ENCODE measurements at places on chromosomes 6 and 20.

DNA sequence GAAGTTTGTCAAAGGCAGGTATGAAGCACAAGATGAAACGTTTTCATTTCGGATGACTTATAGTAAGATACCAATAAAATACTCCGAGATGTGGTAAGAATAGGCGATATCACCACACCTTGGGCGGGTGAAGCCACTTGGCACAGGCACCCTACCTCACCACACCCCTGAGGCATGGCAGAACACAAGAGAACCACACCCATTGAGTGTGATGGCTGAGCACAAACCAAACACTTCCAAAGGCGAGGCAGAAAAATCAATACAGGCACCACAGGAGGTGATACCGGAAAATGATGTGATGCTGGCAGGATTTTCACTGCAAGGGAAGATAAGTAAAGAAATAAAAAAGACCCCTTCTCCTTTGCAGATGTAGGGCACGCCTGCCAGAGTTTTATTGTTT, 332.9 kb upstream of the PRDM1 start:
- DNase-seq: no peak

DNA sequence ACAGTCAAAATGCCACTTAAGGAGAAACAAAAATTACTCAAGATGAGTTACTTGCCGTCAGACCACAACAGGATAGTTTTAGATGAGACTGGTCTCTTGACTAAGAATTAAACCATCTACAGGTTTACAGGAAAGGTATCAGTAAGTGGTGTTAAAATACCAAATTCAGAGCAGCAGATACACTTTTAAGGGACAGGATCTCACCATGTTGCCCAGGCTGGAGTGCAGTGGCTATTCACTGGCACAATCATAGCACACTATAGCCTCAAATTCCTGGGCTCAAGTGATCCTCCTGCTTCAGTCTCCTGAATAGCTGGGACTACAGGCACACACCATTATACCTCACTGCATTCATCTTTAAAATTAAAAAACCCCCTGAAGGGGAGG, 4.7 kb downstream of the MCCD1 start:
- DNase-seq: no peak

GRCh38 chr6:14946753-14947152, 299.1 kb upstream of the JARID2 start:
- no peak for DNase-seq

GRCh38 chr6:32962213-32962826, 6.1 kb upstream of the BRD2 start:
- no peak for DNase-seq

GRCh38 chr6:26124781-26125685, 37.8 kb downstream of the HFE start:
- no peak for DNase-seq

- DNase-seq: no peak
These were observed 280.5 kb downstream of the SYNE1 start for GRCh38 chr6:152356662-152357061.

DNA sequence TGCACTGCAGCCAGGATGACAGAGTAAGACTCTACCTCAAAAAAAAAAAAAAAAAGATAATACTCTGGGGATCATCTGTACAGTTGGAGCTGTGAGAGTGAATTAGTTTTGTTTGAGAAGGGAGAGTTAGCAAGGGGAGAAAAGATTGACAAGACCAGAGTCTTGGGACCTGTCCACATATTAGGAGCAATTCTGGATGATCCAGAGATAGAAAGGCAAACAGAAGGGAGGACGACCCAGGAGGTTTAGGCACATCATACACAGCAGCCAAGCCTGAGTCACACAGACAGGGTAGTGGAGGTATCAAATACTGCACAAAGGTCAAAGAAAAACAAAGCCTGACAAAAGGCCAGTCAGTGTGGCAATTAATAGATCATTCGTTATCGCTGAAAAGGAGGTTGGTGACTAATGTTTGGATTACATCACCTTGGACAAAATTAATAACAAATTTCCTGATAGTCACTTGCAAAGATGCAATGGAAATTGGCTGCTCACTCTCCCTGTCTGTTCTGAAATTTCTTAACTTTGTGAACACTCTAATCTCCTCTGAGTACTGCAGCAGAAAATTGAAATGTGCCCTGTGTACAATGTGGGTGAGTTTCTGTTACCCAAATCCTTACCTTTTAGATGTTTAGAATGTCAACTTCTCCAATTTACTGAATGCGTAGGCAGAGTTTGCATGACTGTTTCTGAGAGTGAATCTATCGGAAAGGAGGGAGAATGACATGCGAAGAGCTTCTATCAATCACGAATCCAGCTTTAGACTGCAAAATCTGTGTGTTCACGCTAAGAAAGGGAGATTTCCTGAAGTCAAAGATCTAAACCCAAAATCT, 105.4 kb downstream of the TSHZ2 start:
- no peak for DNase-seq

- no peak for DNase-seq
These were observed 31.9 kb downstream of the WDR27 start for GRCh38 chr6:169669889-169670288.

DNA sequence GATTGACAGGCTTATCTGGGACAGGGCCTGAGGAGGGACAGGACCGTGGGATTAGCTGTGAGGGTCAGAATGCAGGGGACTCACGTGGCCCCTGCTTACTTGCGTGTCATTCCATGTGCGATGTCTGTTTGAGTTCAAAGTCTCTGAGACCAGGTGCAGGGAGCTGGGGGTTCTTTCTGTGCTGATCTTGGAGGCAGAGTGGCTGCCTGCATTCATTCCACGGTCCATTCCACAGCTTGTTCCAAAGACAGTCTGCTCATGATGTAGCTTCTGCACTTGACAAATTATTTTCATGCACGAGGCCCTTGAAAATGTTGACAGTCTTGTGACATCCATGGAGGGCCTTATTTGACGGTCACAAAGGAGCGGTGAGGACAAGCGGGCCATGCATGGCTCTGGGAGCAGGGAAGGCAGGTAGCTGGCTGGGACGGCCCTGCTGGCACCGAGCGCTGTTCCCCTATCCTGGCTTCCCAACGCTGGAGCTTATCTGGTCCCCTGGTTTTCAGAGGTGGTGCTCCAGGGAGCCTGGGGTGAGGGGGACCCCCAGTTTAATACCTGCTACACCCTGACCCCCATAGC, 156.3 kb upstream of the RNF24 start:
- no peak for DNase-seq

DNA sequence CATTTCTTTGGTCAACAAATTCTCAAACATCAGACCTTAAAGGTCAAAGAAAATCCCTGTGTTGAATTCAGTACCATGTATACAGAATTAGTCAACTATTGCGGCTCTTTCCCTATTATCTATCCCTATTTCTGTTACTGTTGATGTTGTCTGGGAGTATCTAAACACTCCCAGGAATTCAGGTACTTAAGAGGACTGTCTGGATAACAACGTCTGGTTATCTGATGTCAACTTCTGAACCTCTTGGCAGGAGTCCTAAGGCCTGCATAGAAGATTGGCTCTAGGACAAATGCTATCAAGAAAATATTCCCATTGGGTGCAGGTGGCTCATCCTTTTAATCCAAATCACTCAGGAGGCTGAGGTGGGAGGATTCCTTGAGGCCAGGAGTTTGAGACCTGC, 255.6 kb downstream of the KHDC1L start:
- DNase-seq: no peak

GRCh38 chr6:138454981-138455706, 44.1 kb downstream of the NHSL1 start:
- DNase-seq: no peak

DNA sequence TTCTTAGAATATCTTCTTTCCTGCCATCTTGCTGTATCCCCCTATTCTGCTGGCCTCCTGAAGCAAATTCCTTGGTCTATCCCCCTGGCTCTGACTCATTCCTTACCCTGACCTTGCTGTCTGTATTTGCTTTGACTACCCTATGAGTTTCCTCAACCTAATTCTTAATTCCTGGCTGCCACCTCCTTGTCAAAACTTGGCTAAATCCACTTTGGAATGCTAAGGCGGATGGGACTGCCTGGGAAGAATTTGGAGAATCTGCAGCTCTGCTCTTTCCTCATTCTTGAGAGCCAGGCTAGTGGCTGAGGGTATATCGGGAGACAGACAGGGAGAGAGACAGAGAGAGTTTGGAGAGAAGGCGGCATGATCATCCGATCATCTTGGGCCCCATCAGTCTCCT, 24.4 kb downstream of the CAP2 start:
- no peak for DNase-seq

DNA sequence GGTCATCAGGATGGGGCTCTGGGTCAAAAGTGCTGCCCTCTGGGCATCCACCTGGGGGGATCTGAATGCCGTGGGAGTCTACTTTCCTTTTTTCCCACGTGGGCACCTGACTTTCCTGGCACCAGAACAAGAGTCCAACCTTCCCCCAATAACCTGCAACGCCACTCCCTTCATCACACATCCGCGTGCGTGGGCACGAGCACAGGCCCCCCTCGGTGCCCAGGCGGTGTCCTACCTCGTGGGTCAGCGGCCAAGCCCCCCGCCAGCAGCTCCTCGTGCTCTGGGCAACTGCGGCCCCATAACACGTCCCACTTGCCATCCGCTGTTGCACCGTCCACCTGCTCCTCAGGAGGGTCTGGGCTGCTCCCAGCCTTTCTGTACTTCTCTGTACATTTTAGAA, 87.0 kb downstream of the YTHDF1 start:
- no peak for DNase-seq

DNA sequence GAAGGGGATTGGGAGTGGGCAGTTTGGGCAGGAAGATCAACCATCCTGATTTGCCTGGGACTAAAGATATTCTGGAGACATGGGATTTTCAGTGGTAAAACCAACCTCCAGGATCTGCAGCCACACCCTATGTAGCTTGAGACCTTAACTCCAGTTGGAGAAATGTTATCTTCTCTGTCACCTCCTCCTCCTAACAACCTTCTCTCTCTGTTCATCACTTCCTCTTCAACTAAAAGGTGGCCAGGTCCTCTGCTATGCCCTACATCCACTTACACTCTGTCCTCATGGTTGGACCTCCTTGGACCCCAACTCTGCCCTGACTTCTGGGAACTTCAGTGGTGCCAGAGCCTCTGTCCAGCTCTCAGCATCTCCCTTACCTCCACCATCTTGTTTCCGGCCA, 42.0 kb upstream of the SLC9A8 start:
- DNase-seq: no peak

- DNase-seq: no peak
These were observed 133.1 kb downstream of the LY86 start for GRCh38 chr6:6721606-6722005.

Data from substantia nigra (tissue), 51 donors.